Putamen (tissue), 1 donor: ENCODE measurements at places on chromosomes 12 and 14.

DNA sequence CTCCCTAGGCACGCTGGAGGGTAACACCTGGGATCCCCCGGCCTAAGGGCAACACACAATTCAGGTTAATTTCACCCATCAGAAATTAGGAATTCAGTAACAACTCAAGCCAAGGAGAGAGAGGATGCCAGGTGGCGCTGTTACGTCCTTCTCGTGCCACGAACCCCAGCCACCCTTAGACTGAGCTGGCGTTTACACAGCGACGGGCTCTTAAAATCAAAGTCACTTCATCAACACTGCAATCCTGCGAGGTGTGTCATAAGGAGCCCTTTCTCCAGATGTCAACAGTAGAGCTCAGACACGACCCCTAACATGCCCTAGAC, 110.6 kb upstream of the TMEM132D start:
- peak; percentile 58 for DNase-seq

- DNase-seq, result no peak
Observed at GRCh38 chr12:5807514-5808219, 137.4 kb downstream of the ANO2 start.

DNA sequence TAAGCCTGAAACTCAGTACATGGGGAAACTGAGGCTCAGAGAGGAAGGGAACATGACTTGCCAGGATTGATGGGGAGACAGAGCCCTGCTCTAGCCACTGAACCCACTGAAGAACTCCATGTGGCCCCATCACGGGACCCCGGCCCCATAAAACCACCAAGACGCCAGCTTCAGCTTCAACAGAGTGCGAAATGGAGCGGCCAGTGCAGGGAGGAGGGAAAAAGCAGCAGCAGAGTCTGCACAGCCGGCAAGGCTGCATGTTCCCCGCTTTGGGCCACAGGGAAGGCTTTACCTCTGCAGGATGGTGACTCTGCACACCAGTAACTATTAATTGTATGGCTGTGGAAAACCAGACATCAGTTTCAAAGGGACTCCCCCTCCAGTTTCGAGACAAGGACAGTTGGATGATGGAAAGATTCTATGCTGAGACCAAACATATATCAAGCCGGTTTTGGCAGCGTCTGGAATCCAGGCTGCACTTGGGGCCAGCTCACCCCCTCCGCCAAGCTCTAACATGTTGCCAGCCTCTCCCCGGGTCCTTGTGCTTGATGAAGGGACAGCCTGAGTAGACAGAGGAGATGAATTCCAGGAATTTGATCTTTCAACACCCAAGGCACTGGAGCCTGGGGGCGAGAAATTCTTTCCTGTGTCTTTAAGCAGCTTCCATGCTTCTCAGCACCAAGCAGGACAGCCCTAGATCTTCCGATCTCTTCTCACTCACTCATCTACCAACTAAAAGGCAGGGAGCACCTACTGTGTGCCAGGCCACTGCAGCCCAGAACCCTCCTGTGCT, 55.7 kb upstream of the BCL11B start:
- DNase-seq, result no peak

DNA sequence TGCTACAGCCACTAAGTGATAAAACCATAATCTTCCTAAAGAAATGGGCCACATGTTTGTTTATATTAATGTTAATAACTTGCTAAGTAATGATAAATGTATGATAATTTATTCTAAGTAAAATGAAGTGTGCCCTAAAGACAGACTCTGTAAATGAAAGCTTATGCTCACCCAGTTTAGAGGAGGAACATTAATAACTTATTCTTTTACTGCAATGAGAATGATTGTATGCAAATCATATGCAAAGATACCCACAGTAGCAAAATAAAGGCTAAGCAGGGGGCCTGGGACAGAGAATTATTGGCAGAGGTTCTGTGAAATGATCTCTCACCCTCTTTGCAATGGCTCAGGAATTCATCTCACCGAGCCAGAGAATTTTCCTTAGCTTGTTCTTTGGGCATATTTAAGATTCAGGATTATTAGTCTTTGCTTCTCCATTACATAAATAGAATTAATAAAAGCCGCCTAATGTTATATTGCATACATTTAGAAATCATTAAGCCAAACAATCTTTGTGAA, 75.9 kb downstream of the TMEM132D start:
- DNase-seq, result no peak

DNA sequence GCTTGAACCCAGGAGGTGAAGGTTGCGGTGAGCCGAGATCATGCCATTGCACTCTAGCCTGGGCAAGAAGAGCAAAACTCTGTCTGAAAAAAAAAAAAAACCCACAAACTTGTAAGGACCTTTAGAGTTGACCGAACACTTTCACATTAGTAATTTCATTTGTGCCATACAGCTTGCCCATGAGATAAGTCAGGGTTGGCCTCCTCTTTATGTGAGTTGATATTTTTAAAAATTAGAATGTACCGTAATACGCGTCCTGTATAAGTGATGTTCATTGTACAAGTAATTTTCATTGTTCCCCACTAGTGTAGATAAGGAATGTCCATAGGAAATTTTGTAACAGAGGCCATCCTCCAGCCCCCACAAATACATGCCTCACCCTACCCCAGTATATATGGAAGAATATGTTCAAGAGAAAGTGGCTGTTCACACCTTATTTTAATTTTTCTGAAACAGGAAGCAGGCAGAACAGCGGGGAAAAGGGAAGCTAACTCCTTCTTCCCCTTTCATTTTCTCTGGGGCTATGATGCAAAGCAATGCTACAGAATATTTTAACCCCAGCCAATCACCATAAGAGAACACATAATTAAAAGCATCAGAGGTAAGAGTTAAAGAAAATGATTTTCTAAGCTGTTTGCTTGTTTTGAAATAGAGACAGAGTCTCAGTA, 31.9 kb upstream of the HIF1A start:
- DNase-seq, result no peak

DNA sequence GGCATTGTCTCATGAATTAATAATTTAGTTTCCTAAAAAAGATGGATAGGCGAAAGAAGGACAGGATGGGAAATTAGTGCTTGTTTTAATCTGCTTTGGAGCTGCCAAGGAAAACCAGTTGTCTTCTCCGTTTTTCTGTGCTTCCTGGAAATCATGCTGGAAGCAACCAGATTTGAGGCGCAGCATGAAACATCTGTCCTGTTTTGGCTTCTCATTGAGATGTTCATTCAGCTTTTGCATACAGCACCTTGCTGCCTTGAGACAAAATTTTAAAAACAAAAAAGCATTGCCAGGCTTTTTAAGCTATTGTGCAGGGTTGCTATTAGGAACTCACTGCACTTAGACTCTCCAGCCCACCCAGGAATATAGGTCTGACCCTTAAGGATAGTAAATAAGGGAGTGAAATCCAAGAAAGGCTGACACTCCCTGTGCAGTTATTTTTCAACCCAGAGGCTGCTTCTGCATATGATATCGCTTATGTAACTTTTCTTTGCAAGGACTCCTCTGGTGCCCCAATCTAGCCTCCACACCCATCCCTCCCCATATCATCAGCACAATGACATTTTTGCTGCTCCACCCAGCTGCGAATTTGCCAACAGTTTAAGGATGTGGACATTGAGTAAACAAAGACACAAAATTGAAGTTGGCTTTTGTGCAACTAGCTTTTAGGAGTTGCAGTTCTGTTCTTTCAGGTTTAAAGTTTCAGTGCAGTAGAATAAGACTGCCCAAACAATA, 46.9 kb upstream of the MDM1 start:
- no peak for DNase-seq

DNA sequence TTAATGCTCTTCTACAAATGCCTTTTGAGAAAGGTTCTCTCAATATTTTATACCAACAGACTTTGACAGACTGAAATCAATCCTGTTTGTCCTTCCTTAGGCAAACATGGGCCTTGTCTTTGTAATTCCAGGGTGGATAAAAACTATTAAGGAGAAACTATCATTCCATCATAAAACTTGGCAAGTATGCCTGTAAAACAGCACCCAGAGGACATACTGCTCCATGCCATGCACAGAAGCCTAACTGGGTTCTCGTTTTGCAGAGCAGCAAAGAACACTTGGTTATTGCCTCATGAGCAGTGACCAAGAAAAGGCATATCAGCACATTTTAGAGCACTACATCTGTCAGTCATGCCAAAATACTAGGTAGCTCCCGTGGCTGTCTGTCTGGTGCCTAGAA, 33.8 kb upstream of the PTGDR start:
- DNase-seq, result no peak

- DNase-seq, result no peak
Observed at GRCh38 chr12:124964251-124964650, 24.7 kb downstream of the DHX37 start.

DNA sequence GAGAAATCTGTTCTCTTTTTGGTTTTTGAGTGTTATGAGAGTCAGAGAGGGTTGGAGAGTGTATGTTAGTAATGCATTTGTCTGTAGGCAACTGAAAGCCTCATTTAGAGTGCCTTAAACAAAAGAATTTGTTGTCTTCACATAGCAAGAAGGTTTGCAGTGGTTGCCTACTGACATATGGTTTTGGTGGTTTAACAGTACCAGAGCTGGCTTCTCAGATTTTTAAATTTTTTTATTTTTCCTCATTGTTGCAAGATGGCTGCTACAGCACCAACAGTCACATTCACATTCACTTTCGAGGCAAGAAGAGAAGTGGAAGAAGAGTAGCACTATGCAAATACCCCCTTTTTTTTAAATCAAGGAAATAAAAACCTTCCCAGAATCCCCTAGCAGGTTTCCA, 106.5 kb downstream of the ADCK1 start:
- DNase-seq, result no peak

GRCh38 chr14:67911562-67911961, 92.0 kb downstream of the RAD51B start:
- no peak for DNase-seq

DNA sequence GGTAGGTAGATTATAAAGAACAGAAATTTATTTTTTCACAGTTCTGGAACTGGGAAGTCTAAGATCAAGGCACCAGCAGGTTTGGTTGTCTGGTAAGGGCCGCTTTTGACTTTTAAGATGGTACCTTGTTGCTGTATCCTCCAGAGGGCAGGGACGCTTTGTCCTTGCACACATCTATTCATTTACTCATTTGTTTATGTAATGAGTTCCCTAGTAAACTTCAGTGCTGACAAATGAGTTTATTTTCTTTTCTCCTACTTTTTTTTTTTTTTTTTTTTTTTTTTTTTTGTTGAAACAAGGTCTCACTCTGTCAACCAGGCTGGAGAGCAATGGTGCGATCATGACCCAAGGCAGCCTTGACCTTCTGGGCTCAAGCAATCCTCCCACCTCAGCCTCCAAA, 195.7 kb downstream of the FBXL14 start:
- DNase-seq, result no peak

DNA sequence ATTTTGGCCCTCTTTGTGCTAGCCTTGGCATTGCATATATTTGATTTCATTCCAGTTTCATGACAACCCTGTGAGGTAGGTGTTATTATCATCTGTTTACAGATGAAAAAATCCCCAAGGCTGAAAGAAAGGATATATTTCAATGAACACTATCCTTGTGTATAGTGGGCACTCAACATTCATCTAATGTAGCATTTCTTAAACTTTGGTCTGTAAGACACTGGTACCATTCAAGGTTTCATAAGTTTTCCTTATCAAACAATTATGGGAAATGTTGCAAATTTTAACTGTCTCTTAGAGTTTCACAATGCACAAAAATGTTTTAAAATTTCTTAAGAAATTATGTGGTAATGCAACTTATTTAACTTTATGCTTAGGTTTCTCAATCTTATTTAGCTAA, 44.3 kb downstream of the ATP23 start:
- no peak for DNase-seq

DNA sequence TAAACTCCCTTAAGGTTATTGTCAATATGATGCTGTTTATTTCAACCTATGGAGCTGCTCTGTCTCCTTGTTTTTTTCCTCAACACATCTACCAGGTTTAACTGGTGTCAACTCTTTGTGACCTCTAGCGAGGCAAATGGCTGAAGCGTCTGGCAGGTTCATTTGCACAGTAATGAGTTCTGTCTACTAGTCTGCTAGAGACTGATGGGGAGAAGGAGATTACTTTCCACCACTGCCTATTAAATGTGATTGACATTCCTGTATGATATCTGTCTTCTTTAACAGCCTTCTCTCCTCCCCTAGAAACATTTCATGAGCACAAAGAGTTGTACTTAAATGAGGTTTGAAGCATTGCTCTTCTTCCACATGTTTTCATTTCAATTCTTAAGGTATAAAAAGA, 253.7 kb downstream of the SLC6A15 start:
- DNase-seq, result no peak

DNA sequence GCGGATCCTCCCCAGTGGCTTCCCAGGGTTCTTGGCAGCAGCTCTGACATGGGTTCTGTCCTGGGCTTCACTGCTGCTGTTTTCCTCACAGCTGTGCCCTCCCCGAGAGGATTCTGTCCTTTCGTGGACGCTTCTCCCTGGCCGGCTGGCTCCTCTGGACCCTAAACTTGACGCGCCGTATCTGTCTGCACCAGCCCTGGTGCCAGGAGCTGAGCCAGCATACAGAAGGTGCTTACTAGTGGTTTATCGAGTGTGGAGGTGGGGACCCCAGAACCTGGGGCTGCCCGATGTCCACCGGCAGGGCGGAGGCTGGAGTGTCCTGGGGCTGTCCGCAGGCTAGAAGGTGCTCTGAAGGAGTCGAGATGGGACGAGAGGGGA, 17.2 kb downstream of the FBRSL1 start:
- DNase-seq, result no peak

DNA sequence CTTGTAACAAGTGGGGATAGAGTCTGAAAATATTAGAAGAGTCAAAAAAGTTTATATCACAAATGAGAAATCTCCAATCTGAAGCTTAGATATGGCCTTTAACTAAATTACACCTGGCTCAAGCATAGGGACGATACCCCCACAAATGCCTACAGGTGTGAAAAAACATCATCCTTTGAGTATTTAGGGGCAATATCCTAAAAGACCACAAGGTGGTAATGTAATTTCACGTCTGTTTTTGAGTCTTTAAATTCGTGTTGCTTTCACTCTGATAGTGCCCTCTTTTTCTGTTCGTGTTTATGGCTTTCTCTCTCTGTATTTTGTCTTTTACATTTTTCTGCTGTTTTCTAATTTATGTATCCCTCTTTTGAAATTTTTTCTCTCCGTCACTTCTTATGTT, 84.3 kb downstream of the ETNK1 start:
- DNase-seq, result no peak

- no peak for DNase-seq
Observed at GRCh38 chr12:38528527-38528926, 212.0 kb downstream of the ALG10B start.

DNA sequence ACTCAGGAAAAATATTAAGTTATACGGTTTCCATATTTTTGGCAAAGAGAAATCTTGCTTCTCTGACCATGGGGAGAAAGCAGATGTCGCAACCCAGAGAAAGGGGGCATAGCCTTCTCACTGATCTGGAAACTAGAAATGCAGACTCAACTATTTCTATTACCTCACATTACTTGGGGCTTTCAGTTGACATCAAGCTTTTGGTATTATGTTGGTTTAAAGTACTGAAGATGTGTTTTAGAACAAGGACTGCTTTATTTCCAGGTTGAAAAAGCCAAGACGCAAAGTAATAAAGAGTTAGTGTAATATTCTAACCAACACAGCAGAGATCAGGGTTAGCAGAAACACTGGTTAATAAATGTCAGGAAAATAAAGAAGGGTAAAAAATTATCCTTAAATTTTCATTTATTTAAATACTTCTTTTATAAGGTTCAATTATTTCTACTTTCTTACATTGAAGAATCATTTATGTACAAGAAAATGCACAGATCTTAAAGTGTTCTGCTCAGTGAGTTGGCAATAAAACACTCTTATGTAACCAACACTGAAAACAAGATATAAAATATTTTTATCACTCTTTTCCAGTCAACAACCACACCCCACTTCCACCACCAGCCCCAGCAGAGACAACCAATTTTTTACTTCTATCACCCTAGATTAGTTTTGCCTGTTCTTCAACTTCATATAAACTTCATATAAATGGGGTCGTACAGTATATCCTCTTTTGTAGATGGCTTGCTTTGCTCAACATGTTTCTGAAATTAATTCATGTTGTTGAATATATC, 26.0 kb downstream of the DCP1B start:
- no peak for DNase-seq
